Caco-2 (cell line): ENCODE measurements at places on chromosomes 7 and 10.

DNA sequence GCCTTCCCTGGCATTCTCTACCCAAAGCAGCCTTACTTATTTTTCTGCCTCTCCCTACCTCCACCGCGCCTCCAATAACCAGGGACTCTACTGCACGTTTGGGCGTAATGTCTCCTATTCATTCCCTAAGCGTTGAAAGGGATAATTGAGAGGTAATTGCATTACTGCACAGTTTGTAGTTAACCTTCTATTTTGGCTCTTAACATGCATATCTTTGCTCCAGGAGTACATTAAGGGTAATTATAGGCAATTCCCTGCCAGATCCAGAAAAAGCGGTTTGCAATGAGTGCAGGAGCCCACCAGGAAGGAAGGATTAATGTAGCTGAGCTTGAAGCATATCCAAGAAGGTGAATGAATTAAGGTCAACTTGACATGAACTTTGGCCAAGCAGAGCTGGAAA lies 558.4 kb downstream of the TYW1 start:
- DNase-seq: no peak

DNA sequence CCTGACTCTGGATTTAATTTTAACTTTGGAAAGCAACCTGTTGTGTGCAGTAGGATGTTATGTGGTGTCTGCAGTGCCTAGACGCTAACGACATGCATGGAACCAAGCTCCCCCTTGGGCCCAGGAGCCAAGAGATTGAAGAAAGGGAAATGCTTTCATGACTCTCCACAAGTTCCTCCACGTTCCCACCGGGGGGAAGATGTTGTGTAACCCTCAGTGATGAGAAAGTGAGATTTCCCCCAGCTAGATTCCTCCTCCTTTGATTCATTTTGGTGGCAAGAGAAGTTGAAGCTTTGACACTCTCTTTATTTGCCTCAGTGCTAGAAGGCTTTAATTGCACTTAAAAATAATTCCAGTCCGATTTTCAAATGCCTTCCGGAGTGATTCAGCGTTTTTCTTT lies 157.9 kb upstream of the INSYN2A start:
- DNase-seq: no peak

DNA sequence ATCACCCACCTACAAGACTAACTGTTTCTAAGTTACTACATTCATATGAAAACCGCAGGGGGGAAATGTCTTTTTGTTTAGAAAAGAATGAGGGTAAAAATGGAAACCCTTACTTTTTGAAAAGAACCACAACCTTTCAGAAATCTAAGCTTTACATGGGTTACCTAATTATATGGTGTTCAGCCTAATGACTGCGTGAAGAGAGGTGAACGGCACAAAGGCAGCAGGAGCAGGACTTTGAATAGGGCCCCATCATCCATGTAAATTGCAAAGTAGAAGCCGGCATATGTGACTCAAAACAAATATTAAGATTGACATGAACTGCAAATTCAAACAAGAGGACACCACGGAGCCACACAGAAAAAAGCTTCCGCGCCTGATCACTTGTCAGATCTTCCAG lies 25.1 kb downstream of the NEBL start:
- no peak for DNase-seq

DNA sequence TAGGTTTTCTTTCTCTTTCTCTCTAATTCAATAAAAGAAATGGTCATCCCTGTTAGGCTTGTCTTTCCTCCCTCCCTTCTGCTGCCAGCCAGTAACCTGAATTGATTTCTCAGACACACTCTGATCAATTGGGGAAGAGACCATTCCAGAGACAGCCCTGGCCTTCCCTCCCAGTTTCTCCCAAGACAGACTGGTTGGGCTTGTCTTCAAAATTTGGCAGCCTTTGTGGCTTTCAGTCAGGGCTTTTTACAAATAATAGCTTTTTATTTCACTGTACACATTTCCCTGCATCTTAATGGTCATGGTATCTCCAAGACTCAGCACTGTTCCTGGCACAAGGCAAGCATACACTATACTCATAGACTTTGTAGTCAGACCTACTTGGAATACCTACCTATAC lies 33.9 kb downstream of the BCAP29 start:
- DNase-seq: no peak

GRCh38 chr7:83415840-83416239 lies 233.1 kb downstream of the SEMA3E start:
- DNase-seq: no peak

- no peak for DNase-seq
These were observed 55.9 kb upstream of the PDZD8 start for GRCh38 chr10:117431160-117431559.

DNA sequence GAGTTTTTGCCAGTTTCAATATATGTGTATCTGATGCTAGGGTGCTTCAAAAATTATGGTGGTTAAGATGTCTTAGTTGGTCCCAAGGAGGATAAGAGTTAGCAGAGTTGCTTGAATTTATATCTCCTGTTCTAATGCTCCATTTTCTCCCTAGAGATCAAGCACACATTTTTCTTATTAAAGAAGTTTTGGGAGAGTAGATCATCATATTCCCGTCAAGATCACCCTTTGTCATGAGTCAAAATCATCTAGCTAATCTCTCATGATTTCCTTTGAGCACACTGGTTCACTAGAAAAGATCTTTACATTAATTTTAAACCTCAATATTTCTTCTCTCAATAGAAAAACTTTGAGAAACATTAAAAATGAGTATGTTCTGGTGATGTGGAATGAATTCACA lies 429.9 kb upstream of the SEMA3A start:
- DNase-seq: no peak

DNA sequence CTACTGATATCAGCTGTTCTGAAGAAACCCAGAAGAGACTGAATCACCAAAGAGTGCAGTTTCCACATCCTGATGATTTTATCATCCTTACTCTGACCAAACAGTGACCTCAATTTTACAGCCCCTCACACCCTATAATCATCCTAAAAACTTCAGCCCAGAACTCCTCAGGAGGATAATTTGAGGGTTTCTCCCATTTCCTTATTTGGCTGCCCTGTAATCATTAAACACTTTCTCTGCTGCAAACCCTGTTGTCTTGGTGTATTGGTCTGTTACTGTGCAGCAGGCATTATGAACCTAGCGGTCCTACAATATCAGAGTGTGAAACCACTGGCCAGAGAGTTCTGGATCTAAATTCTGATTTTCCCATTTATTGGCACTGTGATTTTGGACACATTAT lies 141.7 kb downstream of the PCLO start:
- DNase-seq: no peak
